GM12891 (cell line): ENCODE measurements at places on chromosomes 3 and 15.

GRCh38 chr3:29932696-29933325 is 651.9 kb downstream of the RBMS3 start:
- DNase-seq, result no peak

- DNase-seq, result no peak
Observed at GRCh38 chr3:140956058-140956835, 14.6 kb downstream of the SLC25A36 start.

DNA sequence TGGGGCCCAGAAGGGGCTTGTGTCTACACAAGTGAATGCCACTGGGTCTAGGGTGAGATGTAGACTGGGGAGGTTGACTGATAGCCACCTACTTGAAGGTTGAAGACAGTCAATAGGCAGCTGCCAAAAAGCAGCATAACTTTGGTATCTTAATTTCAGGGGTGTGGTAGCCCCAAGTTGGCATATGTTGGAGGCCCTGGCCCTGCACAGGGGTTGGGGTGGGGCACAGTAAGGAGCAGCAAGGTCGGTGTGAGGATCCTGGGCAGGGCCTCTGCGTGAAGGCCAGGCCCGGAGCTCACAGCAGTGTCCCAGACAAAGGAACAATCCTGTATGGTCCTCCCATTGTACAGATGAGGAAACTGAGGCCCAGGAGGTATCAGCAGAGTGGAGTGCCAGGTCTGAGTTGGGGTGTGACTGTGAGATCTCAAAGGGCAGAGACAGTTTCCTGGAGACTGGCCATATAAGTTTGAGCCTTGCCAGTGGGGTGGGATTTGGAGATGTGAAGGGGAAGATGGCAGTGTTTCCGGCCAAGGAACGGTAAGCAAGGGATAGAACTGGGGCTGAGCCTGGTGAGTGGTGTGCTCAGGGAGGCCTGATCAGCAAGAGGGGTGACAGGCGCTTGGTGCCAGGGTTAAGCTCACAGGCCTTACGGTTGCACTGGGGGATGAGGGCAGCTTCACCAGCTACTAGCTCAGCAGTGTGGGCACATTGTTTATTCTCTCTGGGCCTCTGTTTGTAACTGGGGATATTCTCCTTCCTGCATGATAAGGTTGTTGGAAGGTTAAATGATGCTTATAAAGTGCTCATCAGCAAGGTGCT is 1.7 kb downstream of the KLHL40 start:
- no peak for DNase-seq

DNA sequence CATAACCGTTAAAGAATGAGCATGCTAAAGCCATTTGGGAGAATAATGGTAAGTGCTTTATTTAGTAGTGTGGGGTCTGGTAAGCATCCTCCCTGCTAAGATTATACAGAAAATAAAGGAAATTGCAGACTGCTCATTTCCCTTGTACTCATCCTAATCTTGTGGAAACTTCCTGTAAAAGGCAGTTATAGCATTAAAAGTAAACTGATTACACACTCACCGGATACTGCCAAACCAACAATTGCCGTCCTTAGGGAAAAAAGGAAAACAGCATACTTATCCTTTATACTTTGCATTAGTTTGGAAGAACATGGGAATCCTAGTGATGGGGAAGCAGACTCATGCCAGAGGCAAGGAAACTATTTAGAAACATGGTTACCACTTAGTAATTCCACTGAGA is 5.3 kb upstream of the SPRED1 start:
- DNase-seq, result no peak

DNA sequence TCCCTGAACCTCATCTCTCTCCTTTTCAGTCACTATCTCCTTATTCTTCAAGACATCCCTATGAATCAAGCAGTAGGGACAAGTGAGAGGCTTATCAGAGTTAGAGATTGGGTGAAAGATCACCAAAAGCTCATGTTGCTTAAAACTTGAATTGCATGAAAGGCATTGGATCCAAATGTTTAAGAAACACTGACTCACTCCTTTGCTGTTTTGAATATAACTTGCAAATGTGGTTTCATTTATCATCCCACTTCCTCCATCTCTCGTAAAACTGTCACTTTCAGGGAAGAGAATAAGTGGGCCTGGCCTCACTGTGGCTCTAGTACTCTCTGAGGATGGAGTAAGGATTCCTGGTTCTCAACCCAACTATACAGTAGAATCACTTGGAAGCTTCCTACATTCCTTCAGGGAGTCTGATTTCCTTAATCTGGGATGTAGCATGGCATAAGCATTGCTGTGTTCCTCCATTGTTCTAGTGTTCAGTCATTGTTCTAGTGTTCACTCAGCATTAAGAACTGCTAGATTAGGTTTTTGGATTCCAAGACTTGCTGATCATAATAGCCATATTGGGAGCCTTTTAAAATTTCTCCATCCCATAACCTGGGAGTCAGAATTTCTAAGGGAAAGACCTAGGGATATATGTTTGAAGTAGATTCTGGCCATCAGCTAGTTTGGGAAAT is 171.8 kb downstream of the TMEM108 start:
- no peak for DNase-seq

GRCh38 chr15:40591389-40591788 is 2.7 kb upstream of the KNL1 start:
- DNase-seq, result no peak

- DNase-seq, result no peak
Observed at GRCh38 chr3:33718595-33718907, 497 bp upstream of the CLASP2 start.

- DNase-seq, result no peak
Observed at GRCh38 chr15:31197497-31198414, 96.2 kb upstream of the TRPM1 start.

GRCh38 chr15:63344731-63345390 is 36.8 kb downstream of the CA12 start:
- no peak for DNase-seq

DNA sequence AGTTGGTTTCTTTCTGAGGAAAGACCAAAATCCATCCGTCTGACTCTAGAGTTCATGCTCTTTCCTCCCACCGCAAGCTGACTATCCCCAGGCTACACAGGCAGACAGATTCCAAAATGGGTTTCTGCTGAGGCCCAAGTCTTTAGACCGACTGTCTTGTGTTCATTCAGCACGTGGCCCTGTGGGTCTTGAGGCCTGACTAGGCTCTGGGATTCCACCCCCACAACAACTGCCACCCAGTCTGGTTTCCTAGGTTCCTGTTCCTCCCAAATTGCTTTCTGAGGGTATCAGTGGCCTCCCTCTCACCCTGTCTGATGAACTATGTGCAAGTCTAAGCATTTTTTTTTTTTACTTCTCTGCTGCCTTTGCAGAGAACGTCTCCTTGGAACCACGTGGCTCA is 67.7 kb downstream of the CYP19A1 start:
- no peak for DNase-seq

GRCh38 chr3:119632216-119632615 is 28.2 kb downstream of the POPDC2 start:
- no peak for DNase-seq

- no peak for DNase-seq
Observed at GRCh38 chr3:41638381-41638780, 323.5 kb downstream of the ULK4 start.

GRCh38 chr3:82002491-82002890 is 241.0 kb upstream of the GBE1 start:
- DNase-seq, result no peak

- DNase-seq, result no peak
Observed at GRCh38 chr3:69579306-69580041, 159.8 kb upstream of the MITF start.

DNA sequence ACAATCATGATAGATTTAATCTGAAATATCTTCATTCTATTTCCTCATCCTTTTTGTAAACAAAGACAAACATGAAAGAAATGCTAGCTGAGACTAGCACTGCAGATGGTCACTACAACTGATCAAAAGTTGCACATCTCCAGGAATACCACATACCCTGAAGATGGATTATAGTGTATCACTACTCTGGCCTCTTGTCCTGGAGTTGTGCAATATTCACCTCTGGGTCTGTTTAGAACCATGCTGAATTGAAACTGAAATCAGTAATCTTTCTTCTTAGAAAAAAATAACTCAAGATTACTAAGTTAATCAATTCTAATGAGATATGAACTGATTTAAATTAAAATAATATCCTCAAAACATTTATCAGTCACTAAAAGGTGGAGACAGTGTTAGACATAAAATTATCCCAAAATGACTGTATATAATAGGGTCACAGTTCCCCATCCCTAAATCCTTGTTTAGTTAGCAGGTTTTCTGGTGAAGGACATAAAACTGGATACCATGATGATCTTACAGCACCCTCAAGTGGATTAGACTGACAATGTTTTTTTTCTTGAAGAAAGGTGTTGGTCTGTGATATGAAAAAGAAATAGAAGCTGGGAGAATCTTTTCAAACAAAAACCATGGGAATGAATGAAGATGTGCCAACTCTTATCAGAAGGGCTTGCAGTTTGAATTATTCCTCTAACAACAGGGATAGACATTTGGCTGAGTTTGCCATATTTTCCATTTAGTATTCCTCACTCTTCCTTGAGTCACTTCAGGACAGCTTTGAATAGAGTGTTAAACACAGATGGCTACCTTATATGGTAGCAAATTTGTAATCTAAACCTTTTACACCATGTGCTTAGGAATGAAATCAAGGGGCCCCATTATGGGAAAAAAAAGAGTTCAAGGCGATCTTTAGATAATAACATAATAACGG is 7.1 kb upstream of the TTC14 start:
- DNase-seq, result no peak
